Activated CD8-positive, alpha-beta memory T cell treated with anti-CD3 and anti-CD28 coated beads, Interleukin-2, amount 10 ng/mL, durations not matched to agents 7 days and 5 days (primary cell): ENCODE measurements at places on chromosomes 2 and 18.

- DNase-seq: no peak
These were observed 53.3 kb downstream of the PIKFYVE start for GRCh38 chr2:208319391-208319790.

- DNase-seq: no peak
These were observed 972 bp downstream of the IL1R1 start for GRCh38 chr2:102143450-102143985.

DNA sequence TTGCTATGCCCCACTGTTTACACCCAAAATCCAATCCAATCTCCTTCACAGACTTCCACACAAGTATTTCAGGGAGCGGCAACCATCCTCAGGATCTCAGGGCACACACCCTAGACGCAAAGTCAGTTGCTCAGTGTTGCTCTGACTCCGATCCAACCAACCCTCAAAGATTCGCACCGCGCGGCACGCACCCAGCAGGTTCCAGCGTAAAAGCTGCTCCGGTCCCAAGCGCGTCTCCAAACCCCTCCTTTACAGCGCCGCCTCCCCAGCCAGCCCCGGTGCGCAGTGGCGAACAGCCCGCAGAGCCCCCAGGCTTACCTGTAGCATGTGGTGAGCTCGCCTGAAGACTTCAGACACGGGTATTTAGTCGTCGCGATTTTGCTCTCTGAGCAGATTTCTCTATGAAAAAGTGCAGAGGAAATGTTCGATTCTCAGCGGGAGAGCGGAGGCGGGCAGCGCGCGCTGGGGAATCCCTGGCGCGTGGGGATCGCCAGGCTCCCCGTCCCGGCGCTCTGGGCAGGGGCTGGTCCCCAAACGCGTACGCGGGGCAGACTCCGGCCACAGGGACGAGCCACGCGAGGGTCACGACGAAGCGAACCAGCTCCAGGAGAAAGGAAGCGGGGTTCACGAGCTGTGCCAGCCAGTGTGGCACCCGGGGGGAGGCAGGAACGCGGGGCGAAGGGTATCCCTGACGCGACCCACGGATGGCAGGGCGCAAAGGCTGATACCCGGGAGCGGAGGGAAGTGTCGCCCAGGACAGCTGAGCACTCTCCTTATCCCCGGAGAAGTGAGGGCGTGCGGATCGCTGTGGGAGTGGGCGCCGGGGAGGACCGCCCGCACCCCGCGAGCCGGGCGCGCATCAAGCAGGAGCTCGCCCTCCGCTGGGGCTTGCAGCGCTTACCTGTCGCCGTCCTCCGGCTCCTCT is 650 bp downstream of the CCBE1 start:
- no peak for DNase-seq

DNA sequence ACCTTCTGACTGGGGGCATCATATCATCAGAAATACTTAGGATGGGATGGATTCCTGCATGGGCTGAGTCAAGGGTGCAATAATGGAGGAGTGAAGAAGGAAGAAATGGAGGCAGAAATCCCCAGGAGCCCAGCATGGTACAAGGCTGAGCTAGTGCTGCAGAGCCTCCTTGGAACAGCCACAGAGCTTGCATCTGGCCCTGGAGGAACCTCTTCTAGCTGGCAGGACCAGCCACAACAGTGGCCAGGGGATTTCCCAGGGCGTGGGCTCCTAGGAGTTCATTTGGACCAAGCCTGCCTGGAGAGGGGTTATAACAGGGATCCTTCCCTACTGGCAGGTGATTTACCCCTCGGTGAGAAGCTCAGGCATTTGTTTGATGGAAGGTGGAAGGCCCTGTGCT is 4.7 kb upstream of the IL37 start:
- DNase-seq: no peak

- DNase-seq: no peak
These were observed 695 bp upstream of the SCYGR2 start for GRCh38 chr2:227597998-227598397.
